Endothelial cell (in vitro differentiated cells): ENCODE measurements at places on chromosomes 5 and 9.

GRCh38 chr5:32272746-32273145 lies 40.0 kb downstream of the MTMR12 start:
- H3K4me3 ChIP-seq: no peak overlapping the region
- peaks cover 38% of the 10 kb centered on the region for H3K36me3 ChIP-seq
- H3K27me3 ChIP-seq: peaks cover 4% of the 10 kb centered on the region
- H3K4me1 ChIP-seq: peaks cover 47% of the 10 kb centered on the region
- no peak for DNase-seq
- H3K27ac ChIP-seq: peak overlapping the region; percentile 68

- H3K27ac ChIP-seq: no peak overlapping the region
- DNase-seq: no peak
- no peak overlapping the region for H3K4me3 ChIP-seq
- H3K36me3 ChIP-seq: no peaks in the 10 kb centered on the region
- no peaks in the 10 kb centered on the region for H3K4me1 ChIP-seq
Measured at GRCh38 chr9:91837981-91838731, 111.9 kb downstream of the ROR2 start.

GRCh38 chr5:178895615-178896571 lies at the start of gene ZFP2:
Gene ZFP2 (plus strand): TSS chr5:178895913. CDS start chr5:178931314, 35,401 bp downstream.
- H3K27me3 ChIP-seq: no peaks in the 10 kb centered on the region
- DNase-seq: peak; percentile 70
- H3K36me3 ChIP-seq: peaks cover 19% of the 10 kb centered on the region
- peak within 1 kb of the TSS; percentile 93 for H3K4me3 ChIP-seq

- H3K4me1 ChIP-seq: peaks cover 12% of the 10 kb centered on the region
- no peak for DNase-seq
Measured at GRCh38 chr5:149687486-149688168, 42.5 kb upstream of the PPARGC1B start.

DNA sequence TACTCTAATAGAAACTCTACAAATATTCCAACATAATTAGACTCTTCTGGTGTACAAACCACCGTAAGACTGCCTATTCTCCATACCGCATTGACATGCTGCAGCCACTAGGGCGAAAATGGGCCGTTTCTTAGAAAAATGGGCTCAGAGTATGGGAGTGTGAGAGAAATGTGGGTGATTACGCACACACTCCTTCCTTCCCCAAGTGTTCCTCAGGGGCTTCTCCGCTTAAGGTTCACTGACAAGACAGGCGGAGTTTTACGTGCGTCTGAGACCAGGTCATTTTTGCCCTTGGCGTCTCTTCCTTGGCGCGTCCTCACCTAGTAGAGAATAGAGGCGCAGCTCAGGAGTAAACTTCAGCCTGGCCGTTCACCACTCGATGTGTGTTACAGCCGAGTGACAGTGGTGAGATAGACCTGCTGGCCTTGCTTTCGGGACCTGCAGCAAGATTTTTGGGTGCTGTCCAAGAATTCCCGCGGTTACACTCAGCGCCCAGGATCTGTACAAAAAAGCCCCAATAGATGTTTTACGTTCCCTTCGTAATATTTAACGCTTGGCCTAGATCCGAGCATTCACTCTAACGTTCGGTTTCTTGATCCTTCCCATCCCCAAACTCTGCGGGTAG lies 1.8 kb upstream of the NTRK2 start:
- peaks cover 12% of the 10 kb centered on the region for H3K27me3 ChIP-seq
- DNase-seq: peak; percentile 29
- no peaks in the 10 kb centered on the region for H3K36me3 ChIP-seq
- H3K4me3 ChIP-seq: peak overlapping the region; percentile 80
- no peak overlapping the region for H3K27ac ChIP-seq

DNA sequence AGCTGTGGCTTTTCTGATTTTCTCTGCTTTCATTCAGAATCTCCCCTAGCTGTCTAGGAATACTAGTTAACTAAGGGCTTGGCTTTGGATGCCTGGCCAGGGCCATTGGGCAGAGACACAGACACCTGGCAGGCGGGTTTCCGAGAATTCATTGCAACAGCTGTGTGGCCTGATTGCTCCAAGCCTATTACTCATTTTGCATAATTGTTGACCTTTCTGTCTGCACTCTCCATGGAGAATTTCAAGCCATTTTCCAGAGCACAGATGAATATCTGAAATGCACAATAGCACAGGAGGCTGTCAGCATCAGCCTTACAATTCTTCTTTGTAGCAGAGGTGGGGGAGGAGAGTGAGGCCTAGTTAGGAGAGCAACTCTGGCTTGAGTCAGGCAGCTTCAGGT lies 310.5 kb downstream of the DMAC1 start:
- H3K27me3 ChIP-seq: no peaks in the 10 kb centered on the region
- no peak overlapping the region for H3K4me3 ChIP-seq
- no peaks in the 10 kb centered on the region for H3K4me1 ChIP-seq
- no peak overlapping the region for H3K27ac ChIP-seq
- DNase-seq: no peak

DNA sequence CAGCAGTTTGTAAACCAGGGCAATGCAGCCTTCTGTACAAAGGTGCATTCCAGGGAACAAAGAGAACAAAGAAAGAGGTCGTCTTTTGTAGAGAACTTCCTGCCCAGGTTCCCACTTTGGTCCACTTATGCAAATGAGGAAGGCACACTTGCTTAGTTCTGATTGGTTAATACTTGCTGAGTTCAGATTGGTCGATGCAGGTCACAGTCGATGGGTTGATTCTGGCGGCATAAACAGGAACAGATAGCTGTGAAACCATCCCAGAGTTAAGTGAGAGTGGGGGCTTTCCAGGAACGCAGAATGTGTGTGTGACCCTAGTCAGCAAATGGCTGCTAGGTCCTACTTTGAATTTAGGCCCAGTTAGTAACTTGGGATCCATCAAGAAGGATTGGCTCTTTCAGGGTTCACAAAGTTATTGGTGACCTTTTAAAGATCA lies 1.8 kb upstream of the ADAMTS13 start:
- no peak overlapping the region for H3K4me3 ChIP-seq
- peaks cover 5% of the 10 kb centered on the region for H3K27me3 ChIP-seq
- H3K36me3 ChIP-seq: peaks cover 3% of the 10 kb centered on the region
- H3K27ac ChIP-seq: peak overlapping the region; percentile 32
- no peak for DNase-seq

DNA sequence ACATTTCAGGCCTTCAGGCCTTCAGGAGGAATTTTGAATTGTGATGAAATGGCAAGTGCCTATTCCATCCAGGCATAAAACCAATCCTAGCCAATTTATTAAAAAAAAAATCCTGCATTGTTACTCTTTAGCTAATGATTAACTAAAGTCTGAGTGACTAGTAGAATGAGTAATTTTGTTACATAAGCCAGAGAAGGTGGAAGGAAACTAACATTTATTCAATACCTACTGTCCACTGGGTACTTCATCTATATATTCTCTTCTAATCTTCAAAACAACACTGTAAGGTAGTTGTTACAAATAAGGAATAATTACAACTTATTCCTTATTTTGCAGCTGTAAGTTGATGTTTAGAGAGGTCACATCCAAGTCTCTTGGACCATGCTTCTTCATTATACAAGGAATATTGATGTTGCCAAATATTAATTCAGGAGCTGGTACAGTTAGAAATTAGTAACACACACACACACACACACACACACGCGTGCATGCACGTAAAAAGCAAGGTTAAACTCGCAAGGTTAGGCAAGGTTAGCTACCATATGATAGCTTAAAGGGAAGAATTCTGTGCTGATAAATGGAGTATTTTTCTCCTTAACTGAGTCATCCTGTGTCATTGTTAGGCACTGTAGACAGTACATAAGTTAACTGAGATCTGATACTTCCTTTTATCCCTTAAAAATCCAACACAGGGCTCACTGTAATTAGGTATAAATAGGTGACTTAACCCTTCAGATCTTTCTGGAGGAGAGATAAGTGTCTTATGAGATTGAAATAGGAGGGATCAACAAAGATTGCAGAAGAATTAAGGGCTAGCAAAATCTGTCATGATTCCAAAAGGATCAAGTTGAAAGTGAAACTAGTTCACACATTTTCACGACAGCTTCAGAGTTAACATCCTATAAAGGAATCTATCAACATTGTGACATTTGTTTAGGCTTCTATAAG lies 596.9 kb downstream of the PDE4D start:
- no peak overlapping the region for H3K27ac ChIP-seq
- H3K4me1 ChIP-seq: peaks cover 44% of the 10 kb centered on the region
- H3K36me3 ChIP-seq: no peaks in the 10 kb centered on the region
- H3K27me3 ChIP-seq: peaks cover 3% of the 10 kb centered on the region

- no peaks in the 10 kb centered on the region for H3K36me3 ChIP-seq
- no peaks in the 10 kb centered on the region for H3K27me3 ChIP-seq
- H3K4me1 ChIP-seq: peaks cover 28% of the 10 kb centered on the region
- no peak overlapping the region for H3K4me3 ChIP-seq
- no peak overlapping the region for H3K27ac ChIP-seq
- no peak for DNase-seq
Measured at GRCh38 chr5:36054647-36055046, 12.0 kb downstream of the UGT3A2 start.

DNA sequence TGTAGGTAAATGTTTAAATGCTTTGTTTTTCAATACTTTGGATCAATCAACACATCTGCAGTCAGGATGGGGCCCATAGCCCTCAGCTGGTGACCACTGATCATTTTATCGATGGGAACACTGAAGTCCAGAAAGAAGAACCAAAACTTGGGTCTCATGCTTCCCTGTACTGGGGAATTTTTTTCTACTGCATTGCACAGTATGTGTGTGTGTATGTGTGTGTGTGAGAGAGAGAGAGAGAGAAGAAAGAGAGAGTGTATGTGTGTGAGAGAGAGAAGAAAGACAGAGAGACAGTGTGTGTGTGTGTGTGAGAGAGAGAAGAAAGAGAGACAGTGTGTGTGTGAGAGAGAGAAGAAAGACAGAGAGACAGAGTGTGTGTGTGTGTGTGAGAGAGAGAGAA lies 202.9 kb upstream of the MSX2 start:
- DNase-seq: no peak
- H3K4me1 ChIP-seq: peaks cover 18% of the 10 kb centered on the region
- H3K27ac ChIP-seq: no peak overlapping the region
- no peaks in the 10 kb centered on the region for H3K36me3 ChIP-seq
- H3K4me3 ChIP-seq: no peak overlapping the region

GRCh38 chr5:158051036-158051435 lies 192.1 kb upstream of the CLINT1 start:
- no peaks in the 10 kb centered on the region for H3K36me3 ChIP-seq
- no peak overlapping the region for H3K27ac ChIP-seq
- H3K4me1 ChIP-seq: no peaks in the 10 kb centered on the region
- no peak overlapping the region for H3K4me3 ChIP-seq
- no peak for DNase-seq

DNA sequence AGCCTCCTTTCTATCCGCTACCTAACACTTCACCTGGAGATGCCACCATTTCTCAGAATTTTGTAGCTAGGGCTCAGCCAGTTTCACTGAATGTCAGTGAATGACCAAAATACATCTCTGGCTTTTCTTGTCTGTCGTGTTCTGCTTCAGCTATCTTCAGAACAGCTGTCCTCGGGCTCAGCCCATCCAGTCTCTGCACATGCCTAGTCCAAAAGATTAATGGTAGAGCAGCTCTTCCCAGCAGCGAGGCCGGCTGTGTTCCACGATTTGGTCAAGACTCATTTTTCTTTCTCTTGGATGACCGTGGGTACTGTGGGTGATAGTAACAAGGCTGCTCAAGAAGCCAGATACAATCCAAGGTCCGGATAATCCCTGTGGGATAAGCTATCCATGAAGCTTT lies 342.8 kb downstream of the GABRG2 start:
- H3K4me1 ChIP-seq: no peaks in the 10 kb centered on the region
- H3K27ac ChIP-seq: no peak overlapping the region
- no peak overlapping the region for H3K4me3 ChIP-seq
- H3K36me3 ChIP-seq: no peaks in the 10 kb centered on the region
- no peaks in the 10 kb centered on the region for H3K27me3 ChIP-seq

DNA sequence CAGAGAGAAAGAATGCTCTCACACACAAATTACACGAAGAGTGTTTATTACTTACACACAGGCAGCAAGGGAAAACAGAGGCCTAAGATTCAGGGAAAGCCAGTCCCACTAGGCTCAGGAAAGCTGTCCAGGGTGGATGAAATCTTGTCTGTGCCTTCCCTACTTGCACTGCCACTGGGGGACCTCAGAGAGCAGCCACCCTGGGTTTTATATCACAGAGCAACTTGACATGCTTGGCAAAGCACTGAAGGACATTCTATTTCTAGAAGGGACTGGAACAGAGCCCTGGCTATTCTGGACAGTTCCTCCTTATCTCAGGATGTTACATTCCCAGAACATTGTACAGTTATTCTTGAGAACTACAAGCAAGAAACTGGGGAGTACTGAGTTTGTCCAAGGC lies 7.5 kb upstream of the PRSS3 start:
- H3K27ac ChIP-seq: no peak overlapping the region
- H3K4me1 ChIP-seq: no peaks in the 10 kb centered on the region
- no peak for DNase-seq
- H3K27me3 ChIP-seq: peaks cover 4% of the 10 kb centered on the region
- no peaks in the 10 kb centered on the region for H3K36me3 ChIP-seq

DNA sequence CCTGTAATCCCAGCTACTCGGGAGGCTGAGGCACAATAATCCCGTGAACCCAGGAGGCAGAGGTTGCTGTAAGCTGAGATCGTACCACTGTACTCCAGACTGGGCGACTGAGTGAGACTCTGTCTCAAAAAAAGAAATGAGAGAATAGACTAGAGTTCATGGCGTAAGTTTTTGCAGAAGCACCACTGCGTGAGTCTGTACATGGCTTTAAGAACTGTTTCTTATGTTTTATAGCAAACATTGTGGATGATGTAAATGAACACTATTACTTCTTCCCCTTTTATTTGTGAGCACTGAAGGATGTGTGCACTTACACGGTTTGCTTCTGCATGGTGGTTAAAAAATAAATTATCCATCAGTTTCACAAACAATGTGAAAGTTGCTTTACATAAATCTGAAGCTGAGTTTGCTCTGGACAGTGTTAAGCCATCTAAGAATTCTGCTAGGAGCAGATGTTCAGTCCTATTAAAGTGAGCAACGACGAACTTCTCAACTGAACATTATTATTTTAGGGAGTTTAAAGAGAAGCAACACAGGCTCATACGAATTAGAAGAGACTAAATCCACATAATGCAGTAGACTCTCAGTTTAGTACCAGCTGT lies 52.5 kb downstream of the ZFAND5 start:
- H3K4me3 ChIP-seq: no peak overlapping the region
- no peak overlapping the region for H3K27ac ChIP-seq
- no peak for DNase-seq
- no peaks in the 10 kb centered on the region for H3K4me1 ChIP-seq
- H3K27me3 ChIP-seq: no peaks in the 10 kb centered on the region

GRCh38 chr5:93607367-93608258 lies 24.6 kb downstream of the NR2F1 start:
- H3K27ac ChIP-seq: no peak overlapping the region
- peak overlapping the region; percentile 9 for H3K4me3 ChIP-seq
- H3K27me3 ChIP-seq: peaks cover 36% of the 10 kb centered on the region
- no peak for DNase-seq
- H3K36me3 ChIP-seq: peaks cover 4% of the 10 kb centered on the region

GRCh38 chr5:24232929-24233498 lies 411.8 kb downstream of the CDH10 start:
- no peaks in the 10 kb centered on the region for H3K36me3 ChIP-seq
- DNase-seq: no peak
- no peak overlapping the region for H3K27ac ChIP-seq
- no peaks in the 10 kb centered on the region for H3K4me1 ChIP-seq
